ENCODE measurements at places on chromosomes 6 and 20.

- peak; percentile 82 for DNase-seq
Observed at GRCh38 chr20:57381596-57382503, 9.3 kb upstream of the RBM38 start.

- no peak for DNase-seq
Observed at GRCh38 chr20:57593134-57593886, 26.9 kb downstream of the ZBP1 start.

DNA sequence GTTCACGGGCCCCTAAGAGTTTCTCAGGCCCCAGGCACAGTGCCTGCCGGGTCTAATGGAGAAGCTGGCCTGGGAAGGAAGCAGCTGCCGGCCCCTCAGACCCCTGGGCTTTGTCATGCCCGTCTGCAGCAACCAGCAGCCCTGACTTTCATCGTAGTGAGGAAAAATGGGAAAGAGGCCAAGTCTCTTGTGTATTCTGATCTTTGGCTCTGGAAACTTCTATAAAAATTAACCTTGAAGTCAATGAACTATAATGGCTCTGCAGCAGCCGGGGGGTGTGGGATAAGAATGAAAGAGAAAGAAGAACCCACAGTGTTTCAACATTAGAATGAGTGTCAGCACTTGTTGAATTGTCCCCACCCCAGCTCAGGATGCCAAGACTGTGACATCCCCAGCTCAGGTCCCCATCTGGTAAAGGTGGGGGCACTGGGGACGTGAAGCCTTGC lies 12.9 kb downstream of the TGM2 start:
- DNase-seq, result no peak

DNA sequence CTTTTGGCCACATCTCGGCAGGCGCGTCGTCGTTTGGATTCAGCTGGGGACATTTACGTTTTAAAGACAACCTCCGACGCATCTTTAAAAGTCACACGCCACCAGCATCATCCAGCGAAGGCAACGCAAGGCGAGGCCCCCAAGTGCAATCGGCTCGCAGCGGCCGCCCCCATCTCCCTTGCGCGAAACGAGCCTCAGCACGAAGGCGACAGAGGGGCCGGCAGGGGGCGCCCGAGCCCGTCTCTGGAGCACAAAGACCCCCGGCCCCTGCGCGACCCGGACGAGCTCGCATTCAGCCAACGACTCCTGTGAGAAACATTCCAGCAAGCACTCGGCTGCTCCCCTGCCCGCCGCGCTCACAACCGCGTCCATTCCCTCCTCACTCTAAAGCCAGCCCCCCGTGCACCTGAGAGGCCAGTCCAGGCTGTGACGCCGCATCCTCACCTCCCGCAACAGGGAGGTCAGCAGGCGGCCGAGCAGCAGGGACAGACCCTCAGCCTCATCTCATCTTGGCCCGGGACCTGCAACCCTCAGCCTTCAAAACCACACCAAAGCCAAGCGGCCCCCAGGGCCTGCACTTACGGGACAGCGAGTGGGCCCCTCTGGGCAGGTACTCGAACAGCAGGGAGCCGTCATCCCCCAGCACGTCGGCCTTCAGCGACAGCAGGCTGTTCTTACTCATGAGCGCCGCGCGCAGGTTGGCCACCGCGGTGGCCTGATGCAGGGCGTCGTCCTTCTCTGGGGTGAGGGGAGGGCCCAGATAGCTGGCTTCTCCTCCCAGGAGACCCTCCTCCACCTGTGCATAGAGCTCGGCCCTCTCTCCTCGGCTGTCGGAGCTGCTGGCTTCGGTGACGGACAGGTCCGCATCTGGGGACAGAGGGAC lies 35.8 kb downstream of the SLC2A4RG start:
- no peak for DNase-seq

- no peak for DNase-seq
Observed at GRCh38 chr6:40825102-40825501, 213.9 kb downstream of the UNC5CL start.

- no peak for DNase-seq
Observed at GRCh38 chr20:55439070-55439469, 566.2 kb downstream of the CBLN4 start.

- no peak for DNase-seq
Observed at GRCh38 chr6:50831186-50831585, 12.5 kb downstream of the TFAP2B start.

DNA sequence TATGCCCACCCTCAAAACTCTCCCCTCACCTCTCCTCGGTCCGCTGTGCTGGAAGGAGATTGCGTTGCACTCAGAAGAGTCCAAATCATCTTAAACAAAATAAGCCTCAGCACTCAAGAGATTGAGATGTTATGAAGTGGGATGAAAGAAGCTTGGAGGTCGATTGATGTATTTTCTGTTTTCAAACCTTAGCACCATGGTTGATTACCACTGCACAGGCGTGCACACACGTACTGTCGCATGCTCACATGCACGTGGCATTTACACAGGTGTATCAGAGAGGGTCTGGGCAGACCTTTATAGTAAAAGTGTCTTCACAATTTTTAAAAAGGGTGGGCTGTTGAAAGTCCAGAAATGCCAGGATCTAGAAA lies 612 bp upstream of the AGPAT4 start:
- peak; percentile 60 for DNase-seq

- DNase-seq, result no peak
Observed at GRCh38 chr6:11288065-11288464, 55.6 kb upstream of the NEDD9 start.

DNA sequence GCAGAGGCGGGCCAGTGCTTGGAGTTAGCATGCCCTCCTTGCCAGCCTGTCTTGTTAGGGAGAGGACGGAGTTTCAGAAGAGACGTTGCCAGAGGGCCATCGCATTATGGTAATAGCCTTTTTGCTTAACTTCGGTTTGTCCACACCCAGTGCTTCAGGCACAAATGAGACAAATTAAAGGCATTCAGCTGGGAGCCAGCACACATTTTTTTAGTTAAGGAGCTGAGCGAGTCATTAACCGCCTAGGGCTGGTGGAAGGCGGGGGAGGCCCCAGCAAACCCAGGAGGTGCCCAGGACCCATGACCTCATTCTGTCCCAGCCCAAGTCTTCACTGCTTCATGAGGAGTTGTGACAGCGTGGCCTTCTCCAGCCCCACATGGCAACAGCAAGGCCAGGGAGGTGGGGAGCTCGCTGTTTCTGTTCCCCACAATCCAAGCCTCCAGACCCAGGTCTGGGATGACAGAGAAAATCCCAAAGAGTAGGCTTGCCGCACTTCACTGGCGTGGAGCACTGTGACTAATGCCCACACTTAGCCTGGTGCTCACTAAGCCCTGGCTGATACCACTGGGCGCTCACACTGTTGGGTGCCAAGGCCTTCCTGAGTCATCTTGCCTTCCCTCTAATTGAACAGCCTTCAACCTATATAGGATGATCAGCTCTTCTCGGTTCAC lies 237.1 kb downstream of the ANKRD60 start:
- no peak for DNase-seq

DNA sequence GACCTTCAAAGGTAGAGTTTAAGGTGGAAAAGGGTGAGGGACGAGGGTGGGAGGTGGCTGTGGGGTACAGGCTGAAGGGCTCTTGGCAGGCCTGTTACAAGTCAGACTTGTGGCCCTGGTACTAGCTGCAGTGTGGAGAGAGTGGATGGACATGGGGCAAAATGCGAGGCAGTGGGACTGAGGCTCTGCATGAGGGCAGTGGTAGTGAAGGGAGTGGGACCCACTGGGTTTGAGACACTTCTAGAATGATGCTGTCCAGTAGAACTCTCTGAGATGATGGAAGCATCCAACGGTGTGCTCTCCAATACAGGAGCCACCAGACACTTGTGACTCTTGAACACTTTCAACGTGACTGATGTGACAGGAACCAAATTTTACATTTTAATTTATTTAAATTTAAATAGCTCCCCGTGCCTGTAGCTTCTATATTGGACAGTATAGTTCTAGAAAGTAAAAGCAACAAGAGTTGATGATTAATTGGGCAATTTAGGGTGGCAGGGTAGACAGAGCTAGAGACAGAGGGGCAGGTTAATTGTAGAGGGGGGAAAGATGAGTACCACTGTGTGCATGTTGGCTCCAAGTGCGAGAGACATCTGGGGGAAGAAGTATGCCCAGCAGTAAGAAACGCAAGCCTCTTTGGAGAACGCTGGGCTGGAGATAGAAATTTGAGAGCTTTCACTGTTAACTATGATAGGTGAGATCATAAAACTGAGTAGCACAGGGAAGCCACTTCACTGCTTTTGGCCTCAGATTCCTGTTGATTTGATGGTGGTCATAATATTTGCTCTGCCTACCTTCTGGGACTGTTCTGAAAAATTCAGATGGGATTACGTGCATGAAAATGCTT lies 77.5 kb downstream of the TXNDC5 start:
- no peak for DNase-seq

DNA sequence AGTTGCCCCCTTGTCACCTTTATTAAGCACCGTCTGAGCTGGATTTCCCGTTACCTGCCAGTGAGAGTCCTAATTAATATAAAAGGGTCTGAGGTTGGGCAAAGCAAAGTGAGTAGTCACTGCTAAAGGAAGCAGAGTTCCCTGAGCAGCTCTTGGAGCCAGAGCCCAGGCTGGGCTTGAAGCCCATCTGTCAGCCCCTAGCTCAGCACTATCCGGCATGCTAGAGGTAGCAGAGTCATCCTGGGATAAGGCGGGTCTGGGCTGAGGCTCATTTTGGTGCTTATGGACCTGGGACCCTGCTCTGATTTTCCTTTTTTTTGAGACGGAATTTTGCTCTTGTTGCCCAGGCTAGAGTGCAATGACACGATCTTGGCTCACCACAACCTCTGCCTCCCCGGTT lies 46.2 kb downstream of the ADNP start:
- no peak for DNase-seq

DNA sequence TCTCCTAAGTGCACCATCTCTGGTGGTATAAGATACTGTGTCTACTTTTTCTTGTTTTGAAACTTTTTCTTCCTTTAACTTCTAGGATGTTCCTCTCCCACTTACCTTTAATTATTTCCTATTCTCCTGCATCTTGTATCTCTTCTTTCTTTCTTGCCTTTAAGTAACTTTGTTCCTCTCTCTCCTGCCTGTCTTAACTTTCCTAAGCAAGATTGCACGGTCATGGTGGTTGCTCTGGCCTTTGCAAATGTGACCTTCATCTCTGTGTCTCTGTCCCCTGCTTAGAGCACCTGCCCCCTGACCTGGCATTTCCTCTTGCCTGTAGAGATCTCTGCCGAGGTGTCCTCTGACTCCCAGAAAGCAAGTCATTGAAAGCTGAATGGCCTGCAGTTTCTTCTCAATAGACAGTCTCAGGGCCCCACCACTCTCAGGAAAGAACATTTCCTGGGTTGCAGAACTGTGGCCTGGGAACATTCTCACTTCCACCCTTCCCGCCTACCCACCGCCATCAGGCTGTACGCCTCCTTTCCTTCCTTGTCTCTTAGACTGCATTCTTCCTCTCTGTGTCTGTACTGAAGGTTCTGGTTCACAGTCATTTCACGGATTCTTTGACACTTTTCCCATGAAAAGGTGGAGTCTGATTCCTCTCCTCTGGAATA lies 12.8 kb downstream of the ZDHHC14 start:
- DNase-seq, result no peak

- DNase-seq, result no peak
Observed at GRCh38 chr6:133757335-133757734, 131.6 kb upstream of the TCF21 start.

GRCh38 chr6:25384234-25384633 lies 105.1 kb downstream of the CARMIL1 start:
- no peak for DNase-seq

- no peak for DNase-seq
Observed at GRCh38 chr20:55283889-55284288, 721.4 kb downstream of the CBLN4 start.

DNA sequence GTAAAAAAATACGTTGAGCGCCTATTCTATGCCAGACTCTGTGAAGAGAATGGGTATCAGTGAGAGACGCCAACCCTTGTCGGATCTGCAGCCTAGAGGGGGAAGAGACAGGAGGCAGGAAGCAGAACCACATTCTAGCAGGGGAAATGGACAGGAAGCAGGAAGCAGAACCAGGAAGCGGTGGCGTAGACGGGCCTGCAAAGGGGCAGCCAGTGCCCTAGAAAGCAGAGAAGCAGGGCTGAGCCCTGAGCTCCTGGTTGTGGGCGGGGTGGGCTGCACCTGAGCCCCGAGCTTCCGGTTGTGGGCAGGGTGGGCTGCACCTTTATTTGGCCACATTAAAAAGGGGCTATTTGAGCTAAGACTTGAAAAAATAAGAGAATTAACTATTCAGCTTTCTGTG lies 71.9 kb downstream of the FAM120B start:
- DNase-seq, result no peak

GRCh38 chr20:48158014-48158413 lies 372.7 kb upstream of the SULF2 start:
- peak; percentile 25 for DNase-seq

DNA sequence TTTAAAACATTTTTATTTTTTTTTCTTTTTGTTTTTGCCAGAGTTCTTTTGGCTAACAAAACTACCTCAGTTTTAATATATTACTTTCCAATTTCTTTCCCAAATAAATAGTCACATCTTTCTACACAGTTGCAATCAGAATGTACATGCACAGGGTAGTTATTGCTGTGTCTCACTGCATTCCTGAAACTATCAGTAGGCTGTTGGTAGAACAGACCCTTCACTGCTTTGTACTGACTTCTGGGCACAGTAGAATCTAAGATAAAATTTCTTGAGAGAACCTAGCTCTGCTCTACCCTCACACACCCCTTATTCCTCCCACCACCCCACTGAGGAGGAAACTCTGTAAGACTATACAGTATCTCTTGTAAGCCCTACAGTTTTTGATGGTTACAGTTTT lies 19.9 kb downstream of the TPX2 start:
- no peak for DNase-seq

- peak; percentile 95 for DNase-seq
Observed at GRCh38 chr6:26473758-26474438, 16.1 kb downstream of the BTN2A1 start.

DNA sequence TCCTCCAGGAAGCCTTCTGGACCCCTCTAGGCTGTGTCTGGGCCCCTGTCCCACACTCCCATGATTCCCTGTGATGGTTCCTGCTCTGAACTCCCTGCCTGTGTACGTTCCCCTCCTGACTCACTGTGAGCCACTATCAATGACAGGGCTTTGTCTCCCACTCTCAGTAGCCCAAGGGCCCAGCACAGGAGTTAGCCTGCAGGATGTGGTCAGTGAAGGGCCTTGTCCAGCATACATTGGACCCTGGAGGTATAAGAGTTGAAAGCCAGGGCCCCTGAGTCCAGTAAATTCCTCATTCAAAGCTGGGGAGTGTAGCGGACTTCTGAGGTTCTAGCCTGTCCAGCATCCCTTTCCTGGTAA lies 19.0 kb downstream of the ZBP1 start:
- DNase-seq, result no peak

- DNase-seq, result no peak
Observed at GRCh38 chr6:65790666-65791065, 83.6 kb upstream of the EYS start.

- no peak for DNase-seq
Observed at GRCh38 chr20:9374072-9374471, 140.3 kb upstream of the LAMP5 start.

GRCh38 chr6:107401573-107401972 lies 57.8 kb downstream of the PDSS2 start:
- no peak for DNase-seq

DNA sequence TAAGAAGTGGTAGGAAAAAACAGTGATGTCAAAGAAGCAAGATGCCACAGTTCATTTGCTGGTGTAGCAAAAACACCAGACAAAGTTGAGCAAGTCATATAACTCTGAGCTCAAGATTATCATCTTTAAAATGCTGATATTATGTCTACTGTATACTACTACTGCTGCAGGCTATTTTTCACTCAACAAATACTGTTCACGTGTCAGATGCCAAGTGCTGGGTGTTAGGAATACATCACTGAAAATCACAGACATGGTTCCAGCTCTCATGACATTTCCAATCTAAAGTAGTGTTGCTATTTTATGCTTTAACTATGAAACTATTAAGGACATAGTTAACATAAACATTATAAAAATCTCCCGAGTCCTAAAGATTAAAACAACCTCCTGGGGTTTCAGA lies 163.0 kb downstream of the NKAIN2 start:
- no peak for DNase-seq

Measured in pons (tissue), 1 donor.